ENCODE measurements at places on chromosomes 16 and 17. TPM values are rescaled to one million over a fixed set of nuclear protein-coding genes. Genes with fewer than 3 reads are reported as not detected.
A peak's percentile ranks its signal among the peaks of the same experiment; 100 is the strongest.

- no peak for DNase-seq
These were observed 9.7 kb downstream of the HS3ST3B1 start for GRCh38 chr17:14310605-14311004.

- peak; percentile 51 for DNase-seq
These were observed 6.0 kb upstream of the TPPP3 start for GRCh38 chr16:67399218-67399733.

GRCh38 chr16:55478827-55479429 lies at the start of gene MMP2:
Gene MMP2 (plus strand): TSS chr16:55479198. CDS start chr16:55479480, 282 bp downstream.
- DNase-seq: peak; percentile 78

The NAGPA gene
- total RNA-seq: 13.1 TPM
